ENCODE measurements at places on chromosomes 2 and 18.

- no peak for DNase-seq
These were observed 1074.4 kb upstream of the GYPC start for GRCh38 chr2:125581557-125581956.

- DNase-seq = no peak
These were observed 99.9 kb downstream of the SPATS2L start for GRCh38 chr2:200406379-200406778.

DNA sequence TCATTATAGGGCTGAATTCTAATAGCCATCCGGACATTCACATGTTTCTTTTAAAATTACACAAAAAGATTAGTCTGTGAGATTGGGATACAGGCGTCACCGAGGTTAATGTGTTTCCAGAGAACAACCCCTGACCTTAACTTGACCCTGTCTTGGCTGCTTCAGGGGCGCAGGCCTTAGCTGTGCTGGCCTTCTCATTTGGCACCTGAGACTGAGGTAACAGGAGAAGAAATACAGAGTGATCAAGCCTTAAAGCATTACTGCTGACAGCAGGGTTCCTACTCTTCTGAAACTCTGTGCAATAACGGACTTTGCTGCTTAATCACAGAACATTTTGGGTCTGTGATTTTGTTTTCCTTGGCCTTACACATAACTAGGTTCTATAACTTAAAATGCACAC is 92.6 kb downstream of the RAPH1 start:
- no peak for DNase-seq

DNA sequence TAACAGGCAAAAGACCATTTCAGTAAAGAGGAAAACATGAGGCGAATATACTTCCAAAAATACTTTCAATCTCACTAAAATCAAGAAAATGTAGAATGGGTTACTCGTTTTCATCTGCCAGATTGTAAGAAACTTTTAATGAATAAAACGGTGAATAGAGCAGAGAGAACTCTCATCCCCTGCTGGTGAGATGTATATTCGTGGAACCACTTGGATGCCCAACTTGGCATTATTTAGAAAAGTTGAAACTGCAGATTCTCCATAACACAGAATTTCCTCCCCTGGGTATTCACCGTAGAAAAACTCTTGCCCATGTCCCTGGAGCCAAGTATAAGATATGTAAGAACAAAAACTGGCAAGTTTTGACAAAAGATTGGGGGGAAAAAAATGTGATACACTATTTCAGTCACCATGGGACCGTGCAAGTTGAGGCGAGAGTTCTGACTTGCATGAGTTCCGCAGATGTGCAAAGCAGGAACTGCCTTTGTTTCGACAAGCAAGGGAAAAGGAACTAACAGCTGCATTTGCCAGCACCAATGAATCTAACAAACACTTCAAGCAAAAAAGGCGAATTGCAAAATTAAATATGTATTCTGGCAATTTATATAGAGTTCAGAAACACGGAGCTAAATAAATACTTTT is 14.8 kb downstream of the TIMM21 start:
- no peak for DNase-seq

- no peak for DNase-seq
These were observed 148.8 kb upstream of the DLGAP1 start for GRCh38 chr18:4603955-4604354.

Data from stimulated activated naive CD4-positive, alpha-beta T cell treated with Interleukin-2 at 50 U/mL for 16 hours (primary cell).